ENCODE measurements at places on chromosomes 4 and X. TPM values are rescaled to one million over a fixed set of nuclear protein-coding genes. Genes with fewer than 3 reads are reported as not detected.

Gene WDR17
- 2.0 TPM for total RNA-seq

Gene SLC6A14
- total RNA-seq = not detected

Gene F8A3
- 0.94 TPM for total RNA-seq

Gene MAP3K15
- 1.7 TPM for total RNA-seq

Gene PTPN13
- total RNA-seq = 3.4 TPM

Gene PCYT1B
- not detected for total RNA-seq

Gene MSX1
- 10.1 TPM for total RNA-seq

Gene HAUS3
- 7.6 TPM for total RNA-seq

Gene CLTRN
- 0.75 TPM for total RNA-seq

Gene AKAP14
- not detected for total RNA-seq

Gene EXOSC9
- total RNA-seq = 34.8 TPM

Gene NUDT11
- 3.3 TPM for total RNA-seq

Gene GPR143
- 0.16 TPM for total RNA-seq

Gene CXCL8
- 17.8 TPM for total RNA-seq

Gene CYBB
- total RNA-seq = 0.10 TPM

All from A549 treated with RU486 at 1 μM for 4 hours (cell line).